ENCODE measurements at places on chromosomes 4 and X. TPM values are rescaled to one million over a fixed set of nuclear protein-coding genes. Genes with fewer than 3 reads are reported as not detected.

COL4A5 gene
- total RNA-seq = 153 TPM

NAA11 gene
- total RNA-seq = not detected

SNCA gene
- total RNA-seq = 21.2 TPM

RPS6KA6 gene
- total RNA-seq = 2.6 TPM

APLN gene
- 4.0 TPM for total RNA-seq

FAT4 gene
- total RNA-seq = 7.5 TPM

GRIA2 gene
- total RNA-seq = not detected

DCX gene
- not detected for total RNA-seq

DMRTC1 gene
- total RNA-seq = not detected

RHOH gene
- under 0.01 TPM for total RNA-seq

NDST3 gene
- total RNA-seq = 0.26 TPM

ZNF185 gene
- total RNA-seq = 4.0 TPM

FAT1 gene
- total RNA-seq = 219 TPM

PSMD10 gene
- 70.6 TPM for total RNA-seq

GAGE12E gene
- not detected for total RNA-seq

GABRG1 gene
- not detected for total RNA-seq

PDE6B gene
- total RNA-seq = under 0.01 TPM

XAGE1A gene
- total RNA-seq = not detected

HSFX2 gene
- 0.40 TPM for total RNA-seq

MAGEA4 gene
- not detected for total RNA-seq

DCAF12L2 gene
- not detected for total RNA-seq

ARMCX5 gene
- 19.2 TPM for total RNA-seq

ABCB7 gene
- 32.6 TPM for total RNA-seq

ADAM29 gene
- not detected for total RNA-seq

PRIMPOL gene
- 12.0 TPM for total RNA-seq

HSFX3 gene
- total RNA-seq = not detected

MSX1 gene
- total RNA-seq = 2.2 TPM

HPGDS gene
- total RNA-seq = not detected

MXRA5 gene
- 1.9 TPM for total RNA-seq

PF4V1 gene
- not detected for total RNA-seq

BEX2 gene
- 1.6 TPM for total RNA-seq

HTRA3 gene
- 10.3 TPM for total RNA-seq

SRPK3 gene
- total RNA-seq = 0.24 TPM

DCAF8L2 gene
- total RNA-seq = not detected

TRIML2 gene
- not detected for total RNA-seq

UXT gene
- 103 TPM for total RNA-seq

P2RY8 gene
- not detected for total RNA-seq

Measured in epithelial cell of alveolus of lung (primary cell).